ENCODE measurements at places on chromosomes 11 and 22.
A peak's percentile ranks its signal among the peaks of the same experiment; 100 is the strongest.

- no peak for DNase-seq
Observed at GRCh38 chr11:110830344-110830743, 118.1 kb upstream of the ARHGAP20 start.

DNA sequence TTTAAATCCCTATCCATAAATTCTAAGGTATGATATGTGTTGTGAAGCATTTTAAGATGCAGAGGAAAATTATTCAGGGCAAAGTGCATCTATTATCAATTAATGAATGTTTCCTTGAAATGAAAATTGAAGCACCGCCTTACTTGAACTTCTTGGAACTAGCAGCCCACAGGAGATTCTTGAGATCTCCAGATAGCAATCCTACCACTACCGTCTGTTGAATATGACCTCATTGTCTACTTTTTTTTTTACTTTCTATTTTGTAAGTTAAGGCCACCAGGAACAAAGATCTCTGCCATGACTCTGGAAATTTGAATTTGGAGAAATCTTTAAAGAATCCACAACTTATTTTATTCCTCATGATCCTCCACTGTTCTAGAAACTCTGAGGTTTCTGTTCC is 808.7 kb downstream of the KCNA4 start:
- no peak for DNase-seq

DNA sequence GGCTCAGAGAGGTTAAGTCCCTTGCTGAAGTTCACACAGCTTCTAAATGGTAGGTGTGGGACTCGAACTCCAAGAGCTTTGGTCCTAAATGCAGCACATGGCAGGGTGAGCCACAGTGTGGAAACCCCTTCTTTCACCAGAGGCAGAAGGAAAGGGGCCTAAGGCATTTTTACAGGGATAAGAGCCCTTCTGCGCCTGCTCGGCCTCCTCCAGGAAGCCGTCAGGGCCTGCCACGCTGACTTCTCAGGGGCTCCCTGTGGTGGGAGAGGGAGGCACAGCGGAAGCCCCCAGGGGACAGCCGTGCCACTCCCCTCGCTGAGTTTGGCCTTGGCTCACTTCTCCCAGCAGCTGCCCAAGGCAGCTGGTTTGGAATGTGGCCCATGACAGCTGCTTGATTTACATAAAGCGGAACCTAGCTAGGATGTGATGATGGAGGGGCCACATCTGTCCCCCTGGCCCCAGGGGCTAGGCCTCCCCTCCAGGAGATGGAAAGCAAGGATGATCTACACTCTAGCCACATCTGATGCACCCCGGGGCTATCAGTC is 35.4 kb downstream of the CD82 start:
- no peak for DNase-seq

- DNase-seq = no peak
Observed at GRCh38 chr11:70915158-70915985, 337.0 kb downstream of the SHANK2 start.

DNA sequence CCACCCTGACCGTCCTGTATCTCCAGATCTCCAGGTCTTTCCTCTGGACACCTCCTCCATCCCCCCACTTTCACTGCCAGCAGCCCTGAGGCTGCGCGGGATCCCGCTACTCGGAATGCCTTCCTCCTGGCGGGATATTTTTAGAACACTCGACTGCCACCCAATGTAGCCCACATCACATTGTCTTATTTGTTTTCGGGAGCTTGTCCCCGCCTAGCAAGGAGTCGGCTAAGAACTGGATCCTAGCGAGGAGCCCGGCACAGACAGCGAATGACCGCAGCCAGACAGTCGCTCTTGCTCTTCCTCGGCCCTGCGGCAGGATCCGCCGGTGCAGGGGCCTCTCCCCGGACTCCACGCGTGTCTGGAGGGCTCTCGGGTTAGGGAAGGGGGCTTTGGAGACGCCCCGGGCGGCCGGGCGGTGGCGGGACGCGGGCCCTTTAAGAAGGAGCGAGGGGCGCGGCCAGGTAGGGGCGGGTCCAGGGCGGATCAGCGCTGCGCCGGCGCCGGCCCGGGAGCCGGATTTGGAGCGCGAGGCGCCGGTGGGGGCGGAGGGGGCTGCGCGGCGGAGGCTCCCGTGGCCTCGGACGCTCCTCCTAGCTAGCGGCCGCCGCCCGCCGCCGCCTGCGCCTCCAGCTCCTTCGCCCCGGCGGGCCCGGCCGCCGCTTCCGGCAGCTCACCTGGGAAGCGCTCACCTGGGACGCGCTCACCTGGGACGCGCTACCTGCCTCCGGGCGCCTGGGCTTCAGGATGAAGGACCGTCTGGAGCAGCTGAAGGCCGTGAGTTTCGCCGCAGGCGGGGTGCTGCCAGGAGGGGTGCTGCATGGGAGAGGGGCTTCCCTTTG is at the start of gene STX3:
STX3 (plus strand) TSS at position 518 of the 842 bp plus-strand sequence; CDS start at position 748, 230 bp downstream.
- DNase-seq = peak; percentile 82

GRCh38 chr11:56636861-56637260 is 5.4 kb downstream of the OR5AP2 start:
- DNase-seq = no peak

- no peak for DNase-seq
Observed at GRCh38 chr11:117670443-117670842, 126.6 kb downstream of the DSCAML1 start.

DNA sequence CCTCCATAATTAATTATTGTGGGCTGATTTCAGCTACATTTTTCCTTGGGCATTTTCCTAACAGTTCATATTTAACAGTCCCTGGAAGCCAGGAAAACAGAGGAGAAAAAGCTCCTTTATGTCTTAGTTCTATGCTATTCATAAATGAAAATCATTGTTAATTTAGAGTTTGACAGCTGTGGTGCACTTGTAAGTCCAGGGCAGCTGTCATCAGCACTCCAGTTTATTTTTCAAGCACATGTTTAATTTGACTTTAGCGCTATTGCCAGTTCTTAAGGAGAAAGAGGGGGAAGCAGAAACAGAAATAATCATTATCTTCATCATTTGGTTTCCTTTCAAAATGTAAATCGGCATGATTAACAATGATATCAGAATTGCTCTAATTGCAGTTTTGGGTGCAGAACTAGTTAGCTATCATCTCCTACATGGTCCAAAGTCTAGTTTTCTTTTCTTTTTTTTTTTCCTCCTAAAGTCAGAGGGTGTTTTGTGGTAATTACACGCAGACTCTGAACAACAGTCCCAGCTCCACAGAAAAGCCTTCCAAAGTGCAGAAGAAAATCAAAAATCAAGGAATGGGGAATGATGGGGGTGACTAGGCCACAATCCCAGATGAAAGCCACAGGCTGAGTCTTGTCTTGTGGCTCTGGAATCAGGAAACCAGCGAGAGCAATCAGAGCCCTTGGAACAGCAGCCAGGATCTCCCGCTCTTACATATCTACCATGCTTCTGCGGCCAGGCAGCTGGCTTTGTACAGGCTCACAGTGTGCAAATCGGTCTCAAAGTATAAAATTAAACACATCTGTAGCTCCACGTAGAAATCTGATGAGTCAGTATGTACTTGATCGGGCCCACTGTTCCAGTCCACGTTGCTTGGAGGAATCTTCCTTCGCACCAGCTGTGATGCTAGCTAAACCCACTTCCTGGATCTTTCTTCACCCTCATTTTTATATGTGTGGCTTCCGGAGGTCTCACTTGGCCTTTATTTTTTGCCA is 91.9 kb downstream of the SPON1 start:
- DNase-seq = no peak

DNA sequence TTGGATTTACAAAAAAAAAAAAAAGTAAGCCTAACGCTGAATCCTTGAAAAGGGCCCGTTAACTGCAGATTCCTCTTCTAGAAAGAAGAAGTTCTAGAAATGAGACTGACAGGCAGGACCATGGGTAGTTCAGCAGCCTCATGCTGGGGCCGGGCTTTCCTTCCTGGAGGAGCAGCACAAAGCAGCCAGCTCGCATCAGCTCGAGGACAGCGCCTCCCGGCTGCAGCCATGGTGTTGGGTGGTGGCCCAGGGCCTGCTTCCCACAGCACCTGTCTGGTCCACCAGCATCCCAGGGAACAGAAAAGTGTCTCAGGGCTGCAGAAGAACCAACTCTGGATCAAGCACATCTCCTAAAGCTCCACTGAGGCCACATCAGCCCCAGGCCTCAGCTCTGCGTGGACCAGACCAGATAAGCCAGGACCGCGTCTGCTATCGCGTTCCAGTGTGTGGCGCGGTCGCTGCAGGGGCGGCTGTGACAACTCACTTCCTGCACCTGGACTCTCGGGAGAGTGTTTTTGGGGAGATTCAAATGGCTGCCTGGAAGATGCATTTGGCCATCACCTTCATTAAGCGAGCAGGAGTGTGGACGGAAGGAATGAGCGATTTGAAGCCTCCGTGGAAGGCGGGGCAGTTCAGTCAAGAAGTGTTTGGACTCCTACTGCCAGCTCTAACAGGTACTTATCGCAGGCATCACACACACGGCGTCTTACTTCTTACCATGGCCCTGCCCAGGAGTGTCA is 53.5 kb downstream of the MYH9 start:
- peak; percentile 83 for DNase-seq

GRCh38 chr22:44139773-44140172 is 41.0 kb upstream of the PARVG start:
- no peak for DNase-seq

GRCh38 chr11:69797156-69797555 is 22.0 kb upstream of the FGF4 start:
- DNase-seq = no peak

GRCh38 chr22:38881464-38881871 is 9.5 kb upstream of the CBX6 start:
- no peak for DNase-seq

GRCh38 chr22:19812910-19813309 is 41.8 kb downstream of the GNB1L start:
- DNase-seq = no peak

- no peak for DNase-seq
Observed at GRCh38 chr11:126112547-126112946, 49.9 kb upstream of the CDON start.

DNA sequence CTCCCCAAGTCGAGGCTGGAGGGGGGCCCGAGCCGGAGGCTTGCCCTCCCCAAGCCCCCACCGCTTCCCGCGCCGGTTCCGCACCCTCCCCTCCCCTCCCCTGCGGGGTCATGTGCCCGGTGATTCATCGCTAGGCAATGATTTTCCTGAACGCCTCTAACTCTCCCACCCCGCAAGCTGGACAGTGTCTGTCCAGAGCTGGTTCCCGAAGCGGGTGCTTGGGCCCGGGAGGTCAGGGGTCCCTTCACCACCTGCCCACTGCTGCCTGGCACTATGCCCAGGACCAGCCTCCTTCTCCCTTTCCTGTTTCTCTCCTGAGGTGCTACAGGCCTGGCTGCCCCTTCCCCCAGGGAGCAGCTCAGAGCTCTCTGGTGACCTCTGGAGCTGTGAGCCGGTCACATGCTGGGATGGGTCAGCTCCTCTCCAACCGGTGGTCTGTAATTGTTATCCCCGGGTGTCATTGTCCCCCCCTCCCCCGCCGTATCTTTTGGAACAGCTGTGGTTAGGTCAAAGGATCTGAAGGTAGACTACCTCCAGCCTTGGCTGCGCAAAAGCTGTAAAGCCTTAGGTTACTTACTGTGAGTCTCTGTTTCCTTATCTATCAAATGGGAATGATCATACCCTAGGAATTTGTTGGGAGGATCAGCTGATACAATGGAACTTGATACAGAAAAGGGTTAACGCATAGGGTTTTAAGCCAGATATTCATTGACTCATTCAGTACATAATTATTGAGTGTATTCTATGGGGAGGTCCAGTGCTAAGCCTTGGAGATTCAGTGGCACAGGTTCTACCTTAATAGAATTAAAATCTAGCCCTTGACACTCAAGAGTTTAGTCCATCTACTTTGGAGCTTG is 753 bp downstream of the STX3 start:
- DNase-seq = peak; percentile 85

- DNase-seq = no peak
Observed at GRCh38 chr11:36558571-36559413, 9.0 kb upstream of the RAG1 start.

DNA sequence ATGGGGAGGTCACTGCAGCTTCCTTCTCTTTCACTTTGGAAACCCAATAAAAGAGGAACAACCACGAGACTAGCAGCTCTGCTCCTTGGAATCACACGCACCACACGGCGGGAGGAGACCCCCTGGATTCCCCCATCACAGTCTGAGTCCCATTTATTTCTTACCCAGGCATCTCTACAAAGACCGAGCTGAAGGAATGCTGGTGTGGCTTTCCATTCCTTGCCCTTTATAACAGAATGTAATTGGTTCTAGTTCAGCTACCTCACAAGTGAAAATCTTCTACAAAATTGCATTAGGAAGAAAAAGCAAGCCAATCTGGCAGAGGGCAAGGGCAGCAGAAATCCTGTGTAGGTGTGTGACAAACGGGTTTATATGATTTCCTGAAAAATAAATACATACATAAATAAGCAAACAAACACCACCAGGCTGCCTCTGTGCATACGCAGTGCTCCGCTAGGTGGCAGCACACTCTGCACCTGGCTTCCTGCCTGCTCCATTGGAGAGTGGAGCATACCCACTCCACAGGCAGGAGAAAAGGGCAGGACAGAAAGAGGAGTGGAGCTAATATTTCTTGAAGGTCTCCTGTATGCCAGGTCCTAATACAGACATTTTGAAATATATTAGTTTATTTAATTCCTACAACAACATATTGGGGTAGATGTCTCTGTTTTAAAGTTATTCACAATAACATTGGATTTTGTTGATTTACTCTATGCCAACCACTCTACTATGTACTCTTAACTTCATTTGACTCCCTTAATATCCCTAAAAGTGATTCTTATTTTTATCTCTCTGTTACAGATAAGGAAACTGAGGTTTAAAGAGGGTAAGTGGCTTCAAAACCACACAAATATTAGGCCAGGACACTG is 673.1 kb downstream of the KCNA4 start:
- peak; percentile 58 for DNase-seq

- DNase-seq = no peak
Observed at GRCh38 chr11:113894421-113894996, 10.1 kb upstream of the HTR3B start.

GRCh38 chr11:79412761-79413160 is 28.1 kb downstream of the TENM4 start:
- DNase-seq = no peak

GRCh38 chr22:19438298-19438697 is 6.0 kb downstream of the MRPL40 start:
- DNase-seq = no peak

DNA sequence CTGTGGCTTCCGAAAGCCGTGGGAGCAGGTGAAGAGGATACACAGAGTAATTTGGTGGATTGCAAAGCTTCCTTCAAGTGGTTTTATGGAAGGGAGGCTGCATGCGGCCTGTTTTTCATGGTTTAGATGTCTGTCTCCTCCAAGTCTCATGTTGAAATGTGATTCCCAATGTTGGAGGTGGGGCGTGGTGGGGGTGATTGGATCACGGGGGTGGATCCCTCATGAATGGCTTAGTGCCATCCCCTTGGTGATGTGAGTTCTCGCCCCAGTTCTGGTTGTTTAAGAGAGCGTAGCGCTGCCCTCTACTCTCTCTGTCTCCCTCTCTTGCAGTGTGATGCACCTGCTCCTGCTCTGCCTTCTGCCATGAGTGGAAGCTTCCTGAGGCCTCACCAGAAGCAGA is 247.8 kb upstream of the B3GAT1 start:
- no peak for DNase-seq

- DNase-seq = no peak
Observed at GRCh38 chr22:36584666-36585065, 55.7 kb upstream of the EIF3D start.

GRCh38 chr11:85918910-85919794 is 64.0 kb downstream of the CCDC83 start:
- no peak for DNase-seq
